Fibroblast of lung (primary cell): ENCODE measurements at places on chromosomes 7 and 10. TPM values are rescaled to one million over a fixed set of nuclear protein-coding genes. Genes with fewer than 3 reads are reported as not detected.
A peak's percentile ranks its signal among the peaks of the same experiment; 100 is the strongest.

Gene MINDY4
- 4.1 and 6.1 TPM in 2 replicates for total RNA-seq

Gene SKAP2
- 16.7 and 17.5 TPM in 2 replicates for total RNA-seq

GRCh38 chr7:111535142-111535870 lies 27.0 kb downstream of the IMMP2L start:
- DNase-seq, result no peak

Gene SFTPD
- not detected in 2 replicates for total RNA-seq

Gene NACAD
- total RNA-seq, result 1.3 and 2.8 TPM in 2 replicates

DNA sequence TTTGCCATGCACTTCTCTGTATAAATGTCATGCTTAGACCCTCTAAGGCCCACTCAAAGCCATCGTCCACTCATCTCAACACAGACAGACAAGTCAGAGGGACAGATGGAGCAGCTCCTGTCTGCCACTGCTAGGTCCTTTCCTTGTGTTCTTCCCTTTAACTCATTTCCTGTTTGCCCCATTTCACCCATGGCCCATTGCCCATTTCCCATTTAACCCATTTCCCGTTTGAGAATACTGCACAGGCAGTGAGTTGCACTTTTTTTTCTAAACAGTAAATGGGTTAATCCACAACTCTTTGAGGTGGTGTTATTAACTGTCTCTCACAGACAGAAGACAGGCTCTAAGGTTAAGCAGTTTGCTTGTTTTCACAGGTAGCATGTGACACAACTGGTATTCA lies 179.3 kb downstream of the NPSR1 start:
- DNase-seq, result no peak

DNA sequence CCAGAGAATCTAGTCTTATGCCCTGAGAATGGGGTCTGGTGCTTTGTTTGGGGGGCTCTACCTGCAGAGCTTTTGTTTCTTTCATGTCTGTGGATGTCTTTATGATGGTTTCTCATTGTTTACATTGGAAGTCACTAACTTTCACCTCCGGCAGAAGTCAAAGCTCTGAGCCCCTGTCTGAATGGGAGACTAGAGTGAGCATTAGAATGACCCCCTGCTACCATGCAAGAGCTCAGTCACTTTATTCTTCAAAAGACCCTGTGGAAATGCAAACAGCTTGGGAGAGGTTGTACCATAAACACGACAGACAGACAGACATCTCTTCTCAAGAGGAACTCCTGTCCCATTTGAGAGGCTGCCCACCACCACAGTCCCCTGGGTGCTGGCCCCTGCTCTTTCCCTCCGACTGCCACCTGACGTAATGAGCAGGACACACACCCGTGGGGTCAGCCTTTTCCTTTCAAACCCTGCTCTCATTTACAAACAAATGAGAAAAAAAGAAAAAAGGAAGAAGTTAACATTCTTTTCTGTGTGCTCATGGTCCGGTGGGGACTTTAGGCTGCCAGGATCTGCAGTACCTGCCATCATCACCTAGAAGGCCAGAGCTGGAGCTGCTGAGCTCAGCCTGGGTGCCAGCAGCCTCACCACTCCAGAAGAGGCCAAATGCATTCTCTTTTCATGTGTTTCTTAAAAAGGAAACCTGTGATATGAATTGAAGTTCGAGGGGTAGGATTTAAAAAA lies 91.6 kb downstream of the FZD1 start:
- no peak for DNase-seq

DNA sequence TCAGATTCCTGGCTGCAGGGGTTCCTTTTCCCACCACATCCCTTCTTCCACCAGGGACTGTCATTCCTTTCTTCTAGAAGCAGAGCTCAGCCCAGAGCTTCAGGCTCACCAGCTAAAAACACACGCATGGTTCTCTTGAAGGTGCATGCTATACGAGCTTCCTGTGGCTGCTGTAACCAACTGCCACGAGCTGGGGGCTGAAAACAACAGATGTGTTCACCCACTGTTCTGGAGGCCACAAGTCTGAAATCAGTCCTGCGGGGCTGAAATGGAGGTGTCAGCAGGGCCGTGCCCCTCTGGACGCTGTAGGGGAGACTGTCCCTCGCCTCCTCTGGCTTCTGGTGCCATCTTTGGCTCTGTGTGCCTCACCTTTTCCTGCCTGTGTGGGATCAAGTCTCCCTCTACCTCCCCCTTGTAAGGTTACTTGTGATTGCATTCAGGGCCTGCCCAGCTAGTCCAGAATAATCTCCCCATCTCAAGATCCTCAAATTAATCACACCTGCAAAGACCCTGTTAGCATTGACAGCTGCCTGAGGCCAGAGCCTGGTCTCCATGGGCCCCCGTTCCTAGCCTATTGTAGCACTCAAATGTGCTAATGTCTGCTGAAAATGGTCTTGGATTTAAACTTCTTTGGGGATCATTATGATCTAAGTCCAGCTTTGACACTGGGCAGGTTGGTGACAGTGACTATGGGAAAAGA lies 13.7 kb downstream of the RAB19 start:
- no peak for DNase-seq

DNA sequence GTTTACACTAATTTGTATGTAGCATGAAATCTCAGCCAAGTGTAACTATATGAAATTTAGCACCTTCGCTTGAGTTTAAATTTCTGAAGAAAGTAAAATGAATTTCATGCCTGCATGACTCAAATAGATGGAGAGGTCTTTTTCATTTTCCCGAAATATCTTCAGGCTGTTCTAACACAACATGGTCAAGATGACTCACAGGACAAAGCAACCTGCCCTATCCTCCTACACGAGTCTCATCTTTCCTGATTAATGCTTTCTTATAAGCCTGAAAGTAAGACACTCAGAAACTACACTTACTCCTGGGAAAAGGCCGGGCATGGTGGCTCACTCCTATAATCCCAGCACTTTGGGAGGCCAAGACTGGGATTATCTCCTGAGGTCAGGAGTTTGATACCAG lies 41.2 kb downstream of the CH25H start:
- peak; percentile 69 for DNase-seq
